ENCODE measurements at places on chromosomes 12 and 14. TPM values are rescaled to one million over a fixed set of nuclear protein-coding genes. Genes with fewer than 3 reads are reported as not detected.

- H3K27me3 ChIP-seq: no peaks in the 10 kb centered on the region
- no peaks in the 10 kb centered on the region for H3K4me1 ChIP-seq
- H3K36me3 ChIP-seq: no peaks in the 10 kb centered on the region
- DNase-seq: no peak
- no peak overlapping the region for H3K4me3 ChIP-seq
Measured at GRCh38 chr12:78359520-78359919, 505.1 kb upstream of the SYT1 start.

Gene PRPH
- 1.6 TPM for total RNA-seq

DNA sequence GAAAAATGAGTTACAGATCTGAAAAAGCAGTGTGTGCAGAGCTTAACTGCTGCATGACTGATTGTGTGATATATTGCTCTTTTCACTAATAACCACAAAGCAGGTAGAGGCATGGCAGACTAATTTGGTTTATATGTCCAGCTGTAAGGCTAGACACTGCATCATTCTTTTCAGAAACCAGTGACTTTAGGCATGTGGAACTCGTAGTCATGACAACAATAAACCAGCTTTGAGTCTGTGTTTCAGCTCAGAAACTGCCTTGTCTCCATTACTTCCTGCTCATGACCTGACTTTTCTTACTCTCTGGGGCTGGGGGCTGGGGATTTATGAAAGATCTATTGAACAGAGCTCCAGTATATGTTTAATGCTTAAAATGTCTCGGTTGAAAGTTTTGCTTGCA lies 146.8 kb upstream of the LRIG3 start:
- H3K36me3 ChIP-seq: no peaks in the 10 kb centered on the region
- no peaks in the 10 kb centered on the region for H3K27me3 ChIP-seq
- H3K4me3 ChIP-seq: no peak overlapping the region
- no peak for DNase-seq

- DNase-seq: no peak
- no peaks in the 10 kb centered on the region for H3K4me1 ChIP-seq
- no peaks in the 10 kb centered on the region for H3K27me3 ChIP-seq
- H3K4me3 ChIP-seq: no peak overlapping the region
- H3K27ac ChIP-seq: no peak overlapping the region
Measured at GRCh38 chr14:23763394-23763793, 127.2 kb downstream of the DHRS2 start.

GRCh38 chr12:132185705-132186104 lies 41.4 kb downstream of the NOC4L start:
- H3K27me3 ChIP-seq: peaks cover 35% of the 10 kb centered on the region
- no peak for DNase-seq
- H3K4me3 ChIP-seq: no peak overlapping the region

GRCh38 chr14:76977793-76978720 lies 50.5 kb downstream of the IRF2BPL start:
- H3K4me1 ChIP-seq: peaks cover 10% of the 10 kb centered on the region
- DNase-seq: peak; percentile 85
- no peaks in the 10 kb centered on the region for H3K27me3 ChIP-seq
- H3K4me3 ChIP-seq: no peak overlapping the region
- peak overlapping the region; percentile 64 for H3K27ac ChIP-seq

Gene SLCO1A2
- 2.6 TPM for total RNA-seq

Gene TOMM20L
- total RNA-seq: not detected

DNA sequence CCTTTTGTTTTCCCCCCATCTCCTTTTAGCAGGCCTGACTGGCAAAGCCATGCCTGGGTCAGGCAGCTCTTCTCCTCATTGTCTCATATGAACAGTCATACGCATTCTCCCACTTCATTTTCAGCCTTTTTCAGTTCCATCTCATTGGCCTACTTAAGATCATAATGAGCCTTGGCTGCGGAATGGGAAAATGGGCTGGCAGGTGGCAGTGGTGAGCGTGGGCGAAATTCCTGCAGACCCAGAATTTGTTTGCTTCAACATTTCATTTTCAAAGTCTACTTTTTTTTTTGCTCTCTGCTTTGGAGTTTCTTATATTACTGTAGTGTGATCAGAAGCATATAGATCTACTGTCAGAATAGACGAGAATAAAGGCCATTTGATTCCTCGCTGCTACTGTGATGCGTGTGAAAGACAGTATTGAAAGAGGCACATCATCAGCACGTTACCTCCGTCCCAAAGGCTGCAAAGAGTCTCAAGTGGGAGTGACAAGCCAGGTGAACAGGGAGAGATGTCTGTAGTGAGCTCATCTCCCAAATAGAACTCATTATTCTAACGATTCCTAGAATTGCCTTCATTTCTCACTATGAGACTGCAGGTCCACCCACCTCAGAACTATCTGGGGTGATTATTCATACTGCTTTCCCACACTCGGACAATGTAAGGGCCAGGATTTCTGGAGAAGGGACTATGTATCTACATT lies 73.7 kb downstream of the TBK1 start:
- H3K27ac ChIP-seq: no peak overlapping the region
- no peaks in the 10 kb centered on the region for H3K4me1 ChIP-seq
- no peaks in the 10 kb centered on the region for H3K36me3 ChIP-seq
- H3K4me3 ChIP-seq: no peak overlapping the region

DNA sequence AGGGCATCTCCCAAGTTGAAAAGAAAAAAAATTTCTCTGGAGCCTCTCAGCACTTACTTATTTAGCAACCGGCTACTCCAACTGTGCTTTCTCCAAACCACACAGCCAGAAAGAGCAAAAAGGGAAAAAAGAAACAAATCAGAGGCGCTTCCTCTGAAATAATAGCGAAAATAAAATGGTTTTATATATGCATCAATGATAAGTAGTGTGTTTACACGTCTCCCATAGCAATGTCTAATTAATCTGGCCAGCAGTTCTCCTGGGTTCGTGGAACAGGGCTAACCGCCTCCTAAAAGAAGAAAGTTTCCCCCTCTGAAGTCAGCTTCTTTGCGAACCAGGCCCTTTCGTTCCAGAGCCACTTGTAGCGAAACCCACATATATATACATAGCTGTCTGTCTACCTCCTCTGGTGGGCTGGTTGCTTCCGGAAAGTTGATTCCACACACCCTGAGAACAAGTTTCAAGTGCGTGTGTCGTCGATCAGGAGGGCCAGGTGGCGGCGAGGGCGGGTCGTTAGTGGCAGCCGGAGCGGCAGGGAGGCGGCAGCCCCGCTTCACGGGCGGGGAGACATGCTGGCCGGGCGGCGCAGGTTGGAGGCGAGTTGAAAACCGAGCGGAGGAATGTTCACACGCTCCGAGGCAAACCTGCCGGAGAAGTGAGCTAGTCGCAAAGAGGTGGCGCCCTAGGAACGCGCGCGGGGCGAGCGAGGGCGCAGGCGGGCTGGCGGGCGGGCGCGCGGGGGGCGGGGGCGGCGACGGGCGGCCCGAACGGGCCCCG lies 2.7 kb downstream of the PTHLH start:
- no peaks in the 10 kb centered on the region for H3K36me3 ChIP-seq
- H3K27me3 ChIP-seq: no peaks in the 10 kb centered on the region
- H3K27ac ChIP-seq: peak overlapping the region; percentile 59
- H3K4me3 ChIP-seq: peak overlapping the region; percentile 50
- peaks cover 2% of the 10 kb centered on the region for H3K4me1 ChIP-seq

Gene LRRC10
- not detected for total RNA-seq

DNA sequence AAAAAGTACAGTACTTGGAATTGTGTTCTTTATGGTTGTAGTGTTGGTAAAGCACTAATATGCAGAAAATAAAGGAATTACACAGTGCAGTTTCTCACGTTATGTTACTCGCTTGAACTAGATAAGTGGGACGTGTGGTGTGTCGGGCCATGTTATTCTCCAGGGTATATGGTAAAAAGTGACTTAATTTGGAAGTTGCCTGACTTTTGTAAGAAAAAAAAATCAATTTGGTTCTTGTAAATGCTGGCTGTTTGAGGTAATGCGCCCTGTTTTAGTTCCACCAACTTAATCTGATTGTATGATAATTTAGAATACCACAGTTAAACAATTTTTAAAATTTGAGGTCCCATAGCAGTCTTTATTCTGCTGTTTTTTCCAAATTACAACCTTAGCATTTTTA lies 4.1 kb downstream of the ARF6 start:
- peak overlapping the region; percentile 44 for H3K27ac ChIP-seq
- DNase-seq: no peak
- no peaks in the 10 kb centered on the region for H3K27me3 ChIP-seq
- no peaks in the 10 kb centered on the region for H3K4me1 ChIP-seq
- peak overlapping the region; percentile 17 for H3K4me3 ChIP-seq

- no peak overlapping the region for H3K27ac ChIP-seq
- H3K4me3 ChIP-seq: no peak overlapping the region
- no peaks in the 10 kb centered on the region for H3K4me1 ChIP-seq
- DNase-seq: no peak
- H3K36me3 ChIP-seq: no peaks in the 10 kb centered on the region
Measured at GRCh38 chr12:78865516-78865915, 942 bp downstream of the SYT1 start.

DNA sequence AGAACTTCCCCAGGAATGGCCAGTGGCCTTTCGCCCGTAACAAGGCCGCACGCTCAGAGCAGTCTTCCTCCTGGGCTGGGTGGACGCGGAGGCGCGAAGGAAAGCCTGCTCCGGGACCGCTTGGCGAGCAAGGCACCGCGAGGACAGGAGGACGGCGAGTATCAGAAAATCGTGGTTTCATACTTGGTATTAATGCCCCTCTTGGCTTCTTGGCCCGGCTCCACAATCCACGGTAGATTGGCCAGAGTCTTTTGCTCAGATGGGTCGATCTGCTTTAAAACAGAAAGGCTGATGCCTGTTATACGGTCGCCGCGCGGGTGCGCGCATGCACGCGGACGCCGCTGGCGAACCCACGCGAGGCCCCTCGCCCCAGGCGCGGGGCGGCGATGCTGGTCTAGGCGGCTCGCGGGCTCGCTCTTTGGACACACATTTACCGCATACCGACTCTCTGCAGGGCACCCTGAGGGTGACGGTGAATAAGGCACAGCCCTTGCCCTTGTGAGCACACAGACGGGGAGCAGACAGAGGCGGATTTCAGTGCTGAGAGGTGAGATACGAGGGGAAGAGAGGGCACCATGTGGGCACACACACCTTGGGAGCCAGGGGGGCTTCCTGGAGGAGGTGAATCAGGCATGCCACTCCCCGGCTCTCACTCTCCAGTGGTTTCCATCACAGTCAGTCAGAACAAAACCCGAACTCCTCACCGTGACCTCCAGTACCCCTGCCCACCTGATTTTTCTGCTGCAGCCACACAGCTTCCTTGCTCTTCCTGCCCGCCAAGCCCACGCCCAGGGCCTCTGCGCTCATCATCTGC lies 100.7 kb downstream of the APAF1 start:
- no peak overlapping the region for H3K27ac ChIP-seq
- H3K4me3 ChIP-seq: no peak overlapping the region
- peaks cover 26% of the 10 kb centered on the region for H3K27me3 ChIP-seq

GRCh38 chr14:23252006-23252405 lies 14.3 kb downstream of the RNF212B start:
- H3K36me3 ChIP-seq: no peaks in the 10 kb centered on the region
- H3K27me3 ChIP-seq: no peaks in the 10 kb centered on the region
- H3K27ac ChIP-seq: no peak overlapping the region
- H3K4me3 ChIP-seq: no peak overlapping the region
- H3K4me1 ChIP-seq: no peaks in the 10 kb centered on the region
- DNase-seq: no peak

DNA sequence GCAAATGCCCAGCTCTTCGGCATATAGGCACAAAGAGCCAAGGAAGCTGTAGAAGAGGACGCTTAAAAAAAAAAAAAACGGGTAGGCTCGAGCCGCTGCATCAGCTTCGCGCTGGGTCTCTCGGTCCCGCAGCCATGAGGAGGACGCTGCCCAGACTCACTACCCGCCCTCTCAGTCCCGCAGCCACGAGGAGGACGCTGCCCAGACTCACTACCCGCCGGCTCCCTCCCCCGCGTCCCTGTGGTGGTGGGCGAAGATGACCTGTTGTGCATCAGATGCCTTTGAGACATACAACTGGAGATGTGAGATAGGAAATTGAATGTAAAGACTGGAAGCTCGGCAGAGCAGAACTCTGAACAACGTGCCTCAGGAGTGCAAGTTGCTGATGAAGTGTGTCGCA lies 11.4 kb upstream of the SPSB2 start:
- peaks cover 14% of the 10 kb centered on the region for H3K36me3 ChIP-seq
- no peak overlapping the region for H3K27ac ChIP-seq
- H3K4me1 ChIP-seq: 0 out of 3 replicates have a peak, but pooled peaks cover 3% of the 10 kb centered on the region
- DNase-seq: no peak
